Inflammatory macrophage treated with lipopolysaccharide for 1 hour (primary cell): ENCODE measurements at places on chromosomes 2 and 18.

DNA sequence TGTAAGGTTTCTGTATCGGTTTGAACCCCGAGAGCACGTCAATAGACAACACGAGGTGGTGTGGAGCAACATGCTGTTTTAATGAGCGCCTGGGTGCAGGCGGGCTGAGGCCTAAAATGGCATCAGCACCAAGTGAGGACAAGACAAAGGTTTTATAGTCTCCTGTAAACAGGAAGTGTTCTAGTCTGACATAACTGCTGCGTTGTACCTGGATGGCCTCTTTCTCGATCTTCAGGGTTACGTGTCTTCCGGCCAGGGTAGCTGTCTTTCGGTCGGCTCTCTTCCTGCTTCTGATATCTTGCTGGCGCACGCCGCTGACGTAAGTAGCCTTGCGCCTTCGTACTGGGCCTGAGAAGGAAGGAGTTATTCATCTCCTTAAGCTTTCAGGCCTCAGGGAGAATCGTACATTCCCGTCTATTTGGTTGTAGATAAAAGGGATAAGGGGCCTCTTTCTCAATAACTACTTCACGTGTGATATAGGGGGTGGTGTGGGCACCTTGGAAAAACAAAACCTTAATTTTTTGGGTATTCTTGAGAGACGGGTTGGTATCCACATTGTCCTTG is 53.5 kb downstream of the KYNU start:
- no peak for DNase-seq

DNA sequence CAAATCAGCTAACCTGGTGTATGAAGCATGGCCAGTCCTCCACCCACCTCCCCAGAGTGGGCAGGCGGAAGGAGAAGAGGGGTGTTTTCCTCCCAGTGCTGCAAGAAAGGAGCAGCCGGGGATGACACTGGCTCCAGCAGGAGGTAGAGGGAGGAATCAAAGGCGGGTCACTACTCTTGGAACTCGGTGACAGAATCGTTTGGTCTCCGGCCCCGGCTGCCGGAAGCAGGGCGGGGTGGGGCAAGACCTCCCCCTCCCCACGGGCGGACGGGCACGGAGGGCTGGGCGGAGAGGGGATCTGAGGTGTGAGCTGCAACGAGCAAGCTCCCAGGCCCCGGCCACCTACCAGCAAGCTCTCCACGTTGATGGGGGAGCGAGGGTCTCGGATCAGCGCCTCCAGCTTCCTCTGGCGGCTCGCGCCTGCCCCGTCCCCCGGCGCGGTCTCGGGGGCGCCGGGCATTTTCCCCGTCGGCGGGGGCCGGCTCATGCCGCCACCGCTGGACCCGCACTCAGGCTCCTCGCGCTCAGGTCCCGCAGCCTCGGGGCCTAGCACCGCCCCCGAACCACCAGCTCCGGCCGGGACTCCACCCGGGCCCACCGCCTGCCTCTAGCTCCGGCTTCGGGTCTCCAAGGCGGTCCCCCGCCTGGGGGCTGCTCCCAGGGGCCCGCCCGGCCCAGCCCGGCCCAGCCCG is 640 bp downstream of the ROCK2 start:
- peak; percentile 91 for DNase-seq

DNA sequence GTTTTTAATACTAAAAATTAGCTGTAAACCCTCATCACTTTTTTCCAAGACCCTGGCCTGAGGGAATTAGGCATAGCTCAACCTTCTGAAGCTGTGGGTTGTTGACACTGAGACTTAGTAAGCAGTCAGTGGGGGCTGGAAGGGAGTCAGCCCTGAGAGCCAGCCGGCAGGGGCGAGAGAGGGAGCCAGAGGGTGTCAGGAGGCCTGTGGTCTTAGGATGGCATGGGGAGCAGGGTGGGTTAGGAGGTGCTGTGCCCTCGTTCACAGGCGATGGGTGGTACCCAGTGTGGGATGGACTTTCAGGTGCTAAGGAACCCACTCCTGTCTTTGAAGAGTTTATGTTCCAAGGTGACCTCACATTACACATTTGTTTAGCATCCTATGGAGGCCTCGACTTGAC is 49.3 kb downstream of the IL1RL2 start:
- DNase-seq, result no peak

DNA sequence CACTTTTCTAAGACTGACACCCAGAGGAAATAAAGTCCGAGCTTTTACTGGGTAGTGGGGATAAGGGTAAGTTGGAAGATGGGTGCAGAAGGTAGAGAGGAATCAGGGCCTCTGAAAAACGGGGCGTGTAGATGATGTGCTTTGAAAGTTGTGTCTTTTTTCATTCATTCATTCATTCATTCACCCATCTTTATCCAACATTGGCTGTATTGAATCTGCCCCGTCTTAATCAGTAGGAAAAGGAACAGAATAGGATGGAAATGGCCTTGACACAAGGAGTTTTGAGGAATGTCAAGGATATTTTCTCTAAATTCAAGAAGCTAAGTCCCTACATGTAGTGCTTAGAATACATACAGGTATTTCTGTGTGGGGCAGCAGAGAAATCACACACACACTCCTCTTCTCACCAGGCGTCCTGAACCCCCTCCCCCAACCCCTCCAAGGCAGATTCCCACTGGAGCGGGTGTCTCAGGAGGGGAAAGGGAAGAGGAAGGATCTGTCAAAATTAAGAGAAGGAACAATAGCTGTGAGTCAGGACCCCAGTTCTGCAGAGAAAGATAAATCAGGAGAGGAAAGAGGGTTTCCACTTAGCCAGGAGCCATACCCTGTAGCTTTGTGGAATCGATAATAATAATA is 13.9 kb downstream of the DYSF start:
- DNase-seq, result no peak

- DNase-seq, result no peak
Measured at GRCh38 chr18:56937874-56938430, 208.9 kb upstream of the BOD1L2 start.

- DNase-seq, result no peak
Measured at GRCh38 chr2:199662255-199662654, 188.7 kb downstream of the FTCDNL1 start.

DNA sequence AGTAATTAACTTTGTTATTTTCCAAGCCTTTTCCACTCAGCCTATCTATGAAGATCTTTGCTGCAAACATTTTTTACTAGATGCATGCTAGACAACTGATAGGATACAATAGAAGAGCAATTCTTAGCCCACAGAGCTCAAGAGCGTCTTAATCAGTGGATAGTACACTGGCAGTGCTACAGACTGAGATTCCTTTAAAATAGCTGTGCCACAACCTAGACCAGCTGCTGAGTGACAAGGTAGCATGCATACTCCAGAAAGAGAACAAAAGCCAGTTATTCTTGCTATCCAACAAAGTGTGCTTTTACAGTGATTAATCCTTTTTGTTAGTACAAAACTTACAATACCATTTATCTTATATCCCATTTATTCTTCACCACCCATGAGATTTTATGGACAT is 507.9 kb upstream of the SYT4 start:
- DNase-seq, result no peak

- no peak for DNase-seq
Measured at GRCh38 chr2:88885275-88885674, 193.8 kb downstream of the RPIA start.

- DNase-seq, result peak; percentile 58
Measured at GRCh38 chr2:223835701-223836532, 1.5 kb downstream of the AP1S3 start.

DNA sequence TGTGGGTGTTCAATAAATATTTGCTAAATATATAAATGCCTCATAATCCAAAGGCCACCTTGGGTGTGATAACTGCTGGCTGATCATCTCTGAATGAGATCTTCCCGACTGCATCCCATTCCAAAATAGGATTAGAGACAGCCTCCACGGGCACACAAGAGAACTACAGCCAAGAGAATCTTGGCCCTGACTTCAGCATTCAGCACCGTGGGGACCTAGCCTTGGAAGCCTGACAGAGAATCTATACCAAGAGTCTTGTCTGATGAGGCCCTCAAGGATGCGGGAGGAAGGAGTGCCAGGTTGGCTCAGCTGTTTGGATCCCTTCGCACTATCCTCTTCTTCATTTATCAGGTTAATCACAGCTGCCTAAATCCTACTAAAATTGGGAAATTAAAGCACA is 85.8 kb downstream of the RBM43 start:
- no peak for DNase-seq

- no peak for DNase-seq
Measured at GRCh38 chr18:37922162-37922561, 356.6 kb upstream of the CELF4 start.

GRCh38 chr18:30920757-30921156 is 121.8 kb downstream of the DSC3 start:
- no peak for DNase-seq

DNA sequence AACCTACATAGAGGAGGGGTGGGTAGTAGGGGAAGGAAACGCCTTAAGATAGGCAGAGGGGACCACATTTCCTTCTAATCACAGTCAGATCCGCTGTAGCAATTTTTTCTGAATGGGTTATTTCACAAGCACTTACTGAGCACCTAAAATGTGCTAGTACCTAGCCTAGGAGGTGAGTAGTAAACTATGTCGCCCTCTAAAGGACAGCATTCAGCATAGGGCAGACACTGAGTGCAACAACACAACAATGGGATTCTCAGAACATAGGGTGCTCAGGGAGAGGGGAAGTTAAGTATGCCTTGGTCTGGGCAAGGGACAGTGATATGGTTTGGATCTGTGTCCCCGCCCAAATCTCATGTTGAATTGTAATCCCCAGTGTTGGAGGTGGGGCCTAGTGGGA is 166.1 kb upstream of the RAB6C start:
- DNase-seq, result no peak

DNA sequence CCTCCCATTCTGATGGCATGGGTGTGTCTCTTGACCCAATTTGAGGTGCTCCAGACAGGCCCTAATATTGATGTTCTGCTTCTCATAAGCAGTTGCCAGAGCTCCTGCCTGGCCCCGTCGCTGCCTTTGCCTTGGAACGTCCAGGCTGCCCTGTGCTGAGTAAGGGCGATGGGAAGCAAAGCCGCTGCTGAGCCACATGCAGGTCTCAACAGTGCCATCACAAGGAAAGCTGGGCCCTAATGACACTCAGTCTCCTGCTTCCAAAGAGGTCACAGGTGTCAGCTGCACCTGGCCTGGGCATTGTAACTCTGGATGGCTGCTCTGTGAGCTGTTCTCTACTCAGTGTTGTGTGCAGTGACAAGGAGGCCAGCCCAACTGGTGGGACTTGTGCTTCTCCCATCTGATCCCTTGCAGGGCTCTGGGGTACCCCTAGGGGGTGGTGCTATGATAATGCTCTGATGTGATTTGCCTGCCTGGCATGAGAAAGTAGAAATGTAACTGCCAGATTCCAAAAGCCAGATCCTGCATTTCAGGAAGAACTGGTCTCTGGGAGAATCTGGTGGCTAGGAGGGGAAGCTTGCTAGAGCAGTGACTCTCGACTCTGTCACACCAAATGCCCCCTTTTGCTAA is 8.7 kb downstream of the TTC39C start:
- DNase-seq, result no peak

- no peak for DNase-seq
Measured at GRCh38 chr2:124147552-124147951, 122.5 kb downstream of the CNTNAP5 start.
